ENCODE measurements at places on chromosomes 6 and 20.

DNA sequence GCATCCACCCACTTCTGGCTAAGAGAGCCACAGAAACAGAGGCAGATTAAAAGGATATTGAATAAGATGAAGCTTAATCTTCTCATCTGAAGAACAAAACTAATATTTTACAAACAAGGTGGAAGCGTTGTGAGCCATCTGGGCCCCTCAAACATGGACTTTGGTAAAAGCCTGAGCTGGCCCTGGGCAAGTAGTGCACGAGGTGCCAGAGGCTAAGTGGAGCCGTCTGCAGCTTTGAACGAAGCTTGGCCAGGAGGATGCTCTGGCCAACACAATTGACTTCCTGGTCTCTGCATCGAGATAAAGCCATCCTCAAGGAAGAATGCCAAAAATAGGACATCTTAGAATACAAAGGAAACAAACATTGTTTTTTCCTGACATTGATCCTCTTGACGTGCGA lies 53.2 kb upstream of the PLEKHG1 start:
- DNase-seq = no peak

- no peak for DNase-seq
Measured at GRCh38 chr6:46291275-46291633, 120.5 kb upstream of the ENPP5 start.

GRCh38 chr20:62181808-62182207 lies 1.0 kb upstream of the MTG2 start:
- no peak for DNase-seq

DNA sequence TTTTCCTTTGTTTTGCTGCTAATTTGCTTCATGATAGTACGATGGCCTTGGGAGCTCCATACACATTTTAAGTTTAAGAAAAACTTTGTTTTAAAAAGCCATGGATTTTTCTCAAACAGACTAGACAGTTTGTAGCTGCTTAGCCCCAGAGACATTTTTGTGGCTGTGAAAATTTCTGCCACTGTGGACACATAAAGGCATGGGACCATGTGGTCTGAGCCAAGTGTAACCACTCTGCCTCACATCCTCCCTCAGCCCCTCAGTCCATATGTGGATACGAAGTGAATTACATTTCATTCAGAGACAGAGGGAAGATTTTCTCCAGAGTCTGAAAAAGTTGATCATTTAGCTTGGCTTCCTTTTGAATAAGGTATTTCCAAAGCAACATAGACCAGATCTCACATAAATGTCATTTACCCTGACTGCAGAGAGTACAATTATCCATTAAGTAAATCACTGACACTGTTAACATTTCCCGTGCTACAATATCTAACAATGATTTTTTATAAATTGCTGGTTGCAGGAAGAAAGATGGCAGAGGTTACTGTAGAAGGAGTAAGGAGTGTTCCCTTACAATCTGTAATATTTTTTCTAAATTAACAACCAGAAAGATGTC lies 87.4 kb downstream of the GJA1 start:
- DNase-seq = no peak

- DNase-seq = no peak
Measured at GRCh38 chr6:55902796-55903195, 27.4 kb upstream of the BMP5 start.

- DNase-seq = no peak
Measured at GRCh38 chr20:21513181-21513663, 642 bp downstream of the NKX2-2 start.

- peak; percentile 23 for DNase-seq
Measured at GRCh38 chr6:79878142-79878748, 69.1 kb downstream of the ELOVL4 start.

DNA sequence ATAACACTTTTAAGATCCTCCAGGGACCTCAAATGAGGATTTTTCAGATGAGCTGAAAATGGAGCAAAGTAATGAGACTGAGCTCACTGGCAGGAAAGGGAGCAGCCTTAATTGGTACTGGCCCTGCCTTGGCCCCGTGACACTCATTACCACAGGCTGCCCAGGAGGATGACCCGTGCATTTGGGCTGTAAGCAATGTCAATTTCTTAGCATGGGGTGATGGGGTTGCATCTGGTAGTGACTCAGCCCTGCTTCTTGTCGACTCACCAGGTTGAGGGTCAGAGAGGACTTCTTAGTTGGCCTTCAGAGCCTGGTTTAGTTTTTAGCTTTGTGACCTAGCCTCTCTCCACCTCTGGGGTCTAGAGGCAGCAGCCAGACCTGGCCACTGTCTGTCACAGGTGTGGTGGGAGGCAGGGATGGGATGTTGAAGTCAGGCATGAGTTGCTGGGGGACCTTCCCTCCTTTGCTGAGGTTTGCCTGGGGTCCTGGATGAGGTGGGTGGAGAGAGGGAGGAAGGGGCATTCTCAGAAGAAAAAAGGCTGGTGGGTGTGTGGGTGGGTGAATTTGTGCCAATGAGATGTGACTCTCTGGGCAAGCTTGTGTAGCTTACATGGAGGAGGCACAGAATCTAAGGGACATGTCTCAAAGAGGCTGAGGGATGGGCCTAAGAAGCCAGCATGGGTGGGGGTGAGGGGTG lies 25.9 kb upstream of the EPB41L1 start:
- DNase-seq = no peak

GRCh38 chr20:896501-897025 lies 19.6 kb downstream of the ANGPT4 start:
- DNase-seq = no peak

DNA sequence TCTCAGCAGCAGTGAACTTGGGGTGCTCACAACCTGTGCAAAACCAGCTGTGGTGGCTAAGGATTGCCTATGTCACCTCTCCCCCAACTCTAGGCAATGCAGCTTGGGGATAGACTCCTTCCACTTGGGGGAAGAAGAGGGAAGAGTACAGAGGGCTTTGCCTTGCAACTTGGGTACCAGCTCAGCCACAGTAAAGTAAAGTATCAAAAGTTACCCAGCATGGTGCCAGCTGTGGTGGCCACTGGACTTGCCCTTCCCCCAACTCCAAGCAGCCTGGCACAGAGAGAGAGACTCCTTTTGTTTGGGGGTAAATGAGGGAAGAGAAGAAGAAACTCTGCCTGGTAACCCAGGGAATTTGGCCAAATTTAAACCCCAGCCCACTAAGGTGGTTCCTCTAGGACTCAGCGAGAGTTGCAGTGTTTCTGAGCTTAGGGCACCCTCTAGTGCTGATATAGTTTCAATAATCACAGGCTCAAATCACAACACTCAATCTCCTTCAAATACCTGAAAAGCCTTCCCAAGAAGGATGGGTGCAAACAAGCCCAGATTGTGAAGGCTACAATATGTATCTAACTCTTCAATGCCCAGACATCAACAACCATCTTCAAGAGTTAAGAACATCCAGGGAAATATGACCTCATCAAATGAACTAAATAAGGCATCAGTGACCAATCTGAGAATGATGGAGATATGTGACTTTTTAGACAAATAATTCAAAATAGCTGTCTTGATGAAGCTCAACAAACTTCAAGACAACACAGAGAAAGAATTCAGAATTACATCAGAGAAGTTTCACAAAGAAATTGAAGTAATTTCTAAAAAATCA lies 7.6 kb upstream of the DEFB129 start:
- no peak for DNase-seq

- no peak for DNase-seq
Measured at GRCh38 chr6:5459346-5459745, 198.0 kb downstream of the FARS2 start.

DNA sequence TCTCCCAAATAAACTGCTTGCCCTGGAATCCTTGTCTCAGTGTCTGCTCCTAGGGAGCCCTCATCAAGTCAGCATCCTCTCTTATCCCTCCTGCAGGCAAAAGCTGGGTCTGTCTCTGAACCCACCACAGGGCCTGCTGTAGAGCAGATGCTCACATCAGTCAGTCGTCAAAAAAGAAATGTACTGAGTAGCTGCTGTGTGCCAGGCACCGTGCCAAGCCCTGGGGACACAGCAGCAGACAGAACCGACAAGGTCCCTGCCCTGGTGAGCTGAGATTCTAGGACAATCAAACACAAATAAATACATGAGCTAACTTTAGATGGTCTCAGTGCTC lies 68.5 kb downstream of the EYA2 start:
- no peak for DNase-seq

- DNase-seq = no peak
Measured at GRCh38 chr20:62624719-62625453, 17.4 kb upstream of the SLCO4A1 start.

DNA sequence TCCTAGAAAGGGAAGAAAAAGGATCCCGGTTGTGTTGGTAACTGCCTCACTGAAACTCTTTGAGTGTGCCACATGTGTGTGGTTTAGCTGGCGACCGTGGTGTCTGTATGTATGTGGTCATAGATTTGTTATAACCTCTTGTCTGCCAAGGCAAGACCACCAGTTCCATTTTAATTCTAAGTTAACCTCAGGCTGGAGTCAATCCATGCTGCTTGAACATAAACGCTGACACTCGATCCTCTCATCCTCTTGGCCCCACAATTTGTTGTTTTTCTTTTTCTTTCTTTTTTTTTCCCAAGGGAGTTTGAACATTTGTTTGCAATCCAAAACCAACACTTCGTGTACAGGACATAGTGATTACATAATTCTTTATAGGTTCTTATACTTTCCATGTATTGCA lies 318.9 kb upstream of the JAG1 start:
- DNase-seq = no peak

- DNase-seq = no peak
Measured at GRCh38 chr6:154496793-154497517, 13.5 kb downstream of the CNKSR3 start.

- DNase-seq = no peak
Measured at GRCh38 chr20:37415118-37416085, 69.5 kb downstream of the SRC start.

- no peak for DNase-seq
Measured at GRCh38 chr6:113989675-113990074, 18.7 kb upstream of the HDAC2 start.

DNA sequence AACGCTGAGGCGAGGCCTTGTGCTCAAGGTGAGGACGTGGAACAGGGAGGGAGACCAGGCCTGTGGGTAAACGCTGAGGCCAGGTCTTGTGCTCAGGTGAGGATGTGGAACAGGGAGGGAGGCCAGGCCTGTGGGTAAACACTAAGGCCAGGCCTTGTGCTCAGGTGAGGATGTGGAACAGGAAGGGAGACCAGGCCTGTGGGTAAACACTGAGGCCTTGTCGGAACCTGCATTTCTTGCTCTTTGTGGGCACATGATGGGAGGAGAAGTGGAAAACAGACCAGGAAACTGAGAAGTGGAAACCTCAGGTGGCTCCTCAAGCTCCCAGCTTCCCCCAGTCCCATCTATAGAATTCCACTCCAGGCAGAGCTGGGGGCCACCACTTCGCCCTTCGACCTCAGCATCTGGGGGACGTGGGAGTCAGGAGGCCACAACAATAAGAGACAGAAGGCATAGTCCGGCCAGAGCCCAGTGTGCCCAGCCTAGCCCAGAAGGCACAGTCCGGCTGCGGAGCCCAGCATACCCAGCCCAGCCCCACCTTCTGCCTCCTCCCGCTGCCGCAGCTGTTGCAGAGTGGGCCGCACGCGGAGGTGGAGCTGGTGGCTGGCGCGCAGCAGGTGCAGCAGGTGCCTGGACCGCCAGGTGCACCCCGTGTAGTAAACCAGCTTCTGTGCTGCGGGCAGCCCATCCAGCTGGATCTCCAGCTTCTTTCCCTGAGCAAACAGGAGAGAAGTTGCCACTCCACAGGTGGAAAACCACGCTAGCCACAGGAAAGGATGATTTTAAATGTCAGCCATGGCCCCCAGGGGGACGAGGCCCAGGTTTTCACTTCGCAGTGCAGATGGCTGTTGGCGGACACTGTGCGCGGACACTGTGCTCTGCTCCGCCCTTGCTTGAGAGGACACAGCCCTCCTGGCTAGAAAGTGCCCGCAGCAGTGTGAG lies 17.5 kb downstream of the FRMD1 start:
- DNase-seq = no peak

DNA sequence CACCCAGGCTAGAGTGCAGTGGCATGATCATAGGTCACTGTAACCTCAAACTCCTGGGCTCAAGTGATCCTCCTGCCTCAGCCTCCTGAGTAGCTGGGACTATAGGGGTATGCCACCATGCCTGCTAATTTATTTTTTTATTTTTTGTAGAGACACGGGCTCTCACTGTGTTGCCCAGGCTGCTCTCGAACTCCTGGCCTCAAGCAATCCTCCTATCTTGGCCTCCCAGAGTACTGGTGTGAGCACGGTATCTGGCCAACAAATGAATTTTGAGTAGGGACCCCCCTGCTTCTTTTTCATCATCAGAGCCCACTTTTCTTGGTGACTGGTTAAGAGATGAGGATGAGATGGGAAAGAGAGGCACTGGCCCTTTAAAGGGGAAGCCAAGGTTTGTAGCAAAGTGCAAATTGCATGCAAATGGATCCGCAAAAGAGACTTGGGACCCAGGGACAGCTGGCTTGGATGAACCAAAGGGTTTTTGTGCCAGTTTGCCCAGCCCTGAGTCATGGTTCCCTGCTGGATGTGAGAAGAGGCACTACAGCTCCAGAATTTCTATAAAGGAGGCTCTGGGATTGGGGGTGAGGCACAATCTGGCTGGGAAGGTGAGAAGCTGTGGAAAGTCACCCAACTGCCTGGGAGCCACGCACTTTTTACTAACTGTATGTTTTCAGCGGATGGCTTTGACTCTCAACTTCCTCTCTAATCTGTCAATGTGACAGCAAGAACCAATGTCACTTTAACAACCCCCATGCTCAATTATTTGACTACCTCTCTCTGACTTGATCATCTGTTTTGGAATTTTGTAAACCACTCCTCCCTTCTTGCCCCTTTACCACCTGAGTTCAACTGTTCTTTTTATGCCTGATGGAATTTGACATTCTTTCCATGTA lies 58.7 kb upstream of the RNF24 start:
- no peak for DNase-seq

GRCh38 chr20:58010666-58011065 lies 217.8 kb downstream of the ANKRD60 start:
- no peak for DNase-seq

- DNase-seq = no peak
Measured at GRCh38 chr6:119226089-119226488, 123.5 kb downstream of the MAN1A1 start.
